ENCODE measurements at places on chromosomes 4 and X.

- no peak for DNase-seq
Measured at GRCh38 chrX:15977644-15978043, 123.0 kb upstream of the AP1S2 start.

GRCh38 chr4:172787111-172787510 lies 381.5 kb upstream of the GALNT7 start:
- DNase-seq = no peak

GRCh38 chrX:20433388-20433775 lies 166.7 kb upstream of the RPS6KA3 start:
- DNase-seq = no peak

DNA sequence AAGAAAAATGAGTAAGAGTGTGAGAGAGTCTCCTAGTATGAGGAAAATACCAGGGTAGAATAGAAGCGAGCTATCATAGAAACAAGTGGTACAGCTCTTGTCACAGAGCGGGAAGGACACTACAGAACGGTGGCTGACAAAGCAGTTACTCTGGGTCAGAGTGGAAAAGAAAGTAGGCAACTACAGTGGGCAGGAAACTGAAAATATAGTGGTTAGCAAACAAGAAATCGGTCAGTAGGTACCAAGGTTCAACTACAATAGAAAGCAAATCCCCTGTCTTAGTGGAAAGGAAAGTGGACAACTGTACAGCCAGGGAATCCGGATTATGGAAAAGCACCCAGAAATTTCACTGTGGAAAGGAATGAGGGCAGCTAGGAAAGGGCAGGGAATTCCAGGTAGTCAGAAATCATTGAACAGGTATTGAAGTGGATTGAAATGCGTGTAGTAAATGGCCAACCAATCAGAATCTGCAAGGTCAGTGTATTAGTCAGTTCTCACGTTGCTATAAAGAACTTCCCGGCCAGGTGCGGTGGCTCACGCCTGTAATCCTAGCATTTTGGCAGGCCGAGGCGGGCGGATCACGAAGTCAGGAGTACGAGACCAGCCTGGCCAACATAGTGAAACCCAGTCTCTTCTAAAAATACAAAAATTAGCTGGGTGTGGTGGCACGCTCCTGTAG lies 219.6 kb upstream of the DIAPH2 start:
- DNase-seq = no peak

DNA sequence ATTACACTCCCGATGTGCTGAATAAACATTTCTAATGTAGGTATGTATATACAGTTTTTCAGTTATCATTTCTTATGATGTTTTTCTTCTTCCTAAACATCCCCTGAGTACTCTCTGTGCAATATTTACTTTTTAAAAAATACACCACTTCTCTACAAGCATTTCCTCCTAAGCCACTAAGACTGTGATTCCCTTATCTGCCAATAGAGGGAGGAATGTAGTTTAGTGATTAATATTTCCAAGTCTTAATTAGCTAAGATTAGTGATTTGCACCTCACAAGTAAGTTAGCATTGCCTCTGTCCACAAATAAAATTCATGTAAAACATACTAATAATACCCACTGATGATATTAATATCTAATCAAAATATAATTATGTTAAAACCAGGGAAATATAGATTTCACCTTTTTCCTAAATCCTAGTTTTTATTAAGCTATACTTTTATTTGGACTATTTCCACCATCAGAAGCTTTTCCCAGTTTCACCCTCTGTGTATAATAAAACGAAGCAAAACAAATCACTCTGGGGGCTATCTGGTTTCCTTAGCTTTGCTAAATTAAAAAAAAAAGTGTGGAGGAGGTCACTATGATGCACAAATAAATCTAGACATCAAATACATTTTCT lies 909.1 kb downstream of the FAT4 start:
- DNase-seq = peak; percentile 34

DNA sequence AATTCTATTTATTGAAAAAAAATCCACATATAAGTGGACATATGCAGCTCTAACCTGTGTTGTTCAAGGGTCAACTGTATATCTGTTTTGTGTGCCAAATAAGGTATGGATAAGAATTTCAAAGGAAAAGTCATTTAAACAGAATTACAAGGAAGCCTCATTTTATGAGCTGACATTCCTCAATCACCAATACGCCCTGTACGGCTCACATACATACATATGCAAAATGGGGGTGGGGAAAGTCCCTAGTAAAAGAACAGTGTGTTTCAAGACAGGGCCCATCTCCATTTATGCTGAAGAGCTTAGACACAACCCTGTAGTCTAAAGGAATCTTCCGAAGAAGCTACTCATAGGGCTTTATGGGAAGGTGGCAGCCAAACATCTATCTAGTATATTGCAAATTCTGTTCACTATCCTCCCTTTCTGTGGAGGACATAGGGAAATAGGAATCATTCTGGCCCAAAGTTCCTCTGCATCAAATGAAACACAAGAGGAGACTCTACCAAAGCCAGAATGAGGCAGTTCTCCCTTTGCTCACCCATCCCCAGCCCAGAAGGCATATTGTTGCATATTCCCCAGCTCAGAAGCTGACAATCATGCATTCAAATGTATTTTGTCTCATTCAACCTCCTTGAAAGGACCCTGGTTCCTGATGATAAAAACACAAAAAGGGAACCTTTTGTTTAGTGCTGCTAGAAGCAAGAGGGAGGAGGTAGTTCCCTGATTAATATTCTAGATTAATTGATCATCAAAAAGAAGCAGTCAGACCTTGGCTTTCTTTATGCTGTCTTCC lies 13.7 kb upstream of the ZBTB33 start:
- no peak for DNase-seq

DNA sequence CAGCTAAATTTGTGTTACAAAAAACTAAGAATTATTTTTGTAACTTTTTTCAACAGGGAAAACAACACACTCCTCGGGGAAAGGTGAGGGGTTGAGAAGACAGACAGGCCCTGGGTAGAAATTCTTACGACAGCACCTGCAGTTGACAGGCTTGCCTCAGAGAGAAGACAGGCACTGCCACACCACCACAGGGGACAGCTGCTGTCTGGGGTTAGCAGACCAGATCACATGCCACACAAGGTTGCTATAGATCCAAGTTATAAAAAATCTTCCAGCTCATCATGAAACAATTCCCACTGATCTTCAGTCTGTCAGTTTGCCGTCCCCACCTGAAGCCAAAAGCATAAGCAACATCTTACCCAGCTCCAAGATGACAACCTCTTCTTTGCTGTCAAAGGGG lies 143.2 kb upstream of the ZCCHC13 start:
- DNase-seq = no peak

DNA sequence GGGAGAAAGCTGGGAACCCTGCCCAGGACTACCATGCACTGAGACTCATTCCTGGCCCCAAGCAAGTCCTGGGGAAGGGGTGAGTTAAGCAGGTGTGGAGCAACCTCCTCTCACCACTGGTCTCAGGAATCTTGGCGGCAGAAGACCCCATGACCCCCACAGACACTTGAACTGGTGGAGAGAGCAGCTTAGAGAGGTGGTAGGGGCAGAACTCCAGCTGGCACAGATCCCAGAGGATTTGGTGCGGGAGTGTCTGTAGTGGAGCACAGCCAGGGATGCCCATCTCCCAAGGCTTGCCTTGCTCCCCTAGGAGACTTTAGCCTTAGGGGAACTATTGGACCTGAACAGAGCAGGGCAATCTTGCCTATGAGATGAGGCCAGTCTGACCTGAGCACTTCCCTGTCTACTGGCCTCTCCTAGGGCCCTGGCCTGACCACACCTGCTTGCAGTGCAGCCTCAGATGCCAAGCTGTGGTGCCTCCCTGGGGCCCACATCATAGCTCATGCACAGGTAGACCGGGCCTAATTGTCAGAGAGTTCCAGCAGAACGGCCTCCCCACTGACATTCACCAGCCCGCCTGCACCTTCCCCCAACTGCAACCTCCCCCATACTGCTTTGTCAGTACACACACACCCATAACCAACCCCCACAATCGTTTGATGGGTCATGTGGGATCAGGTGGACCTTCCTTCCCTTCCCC lies 78.0 kb downstream of the NAA11 start:
- DNase-seq = no peak

GRCh38 chr4:61556277-61556676 lies 356.2 kb downstream of the ADGRL3 start:
- no peak for DNase-seq

- DNase-seq = no peak
Measured at GRCh38 chr4:33722254-33722653, 2522.1 kb downstream of the ARAP2 start.

- no peak for DNase-seq
Measured at GRCh38 chrX:7100022-7100421, 47.5 kb upstream of the STS start.

DNA sequence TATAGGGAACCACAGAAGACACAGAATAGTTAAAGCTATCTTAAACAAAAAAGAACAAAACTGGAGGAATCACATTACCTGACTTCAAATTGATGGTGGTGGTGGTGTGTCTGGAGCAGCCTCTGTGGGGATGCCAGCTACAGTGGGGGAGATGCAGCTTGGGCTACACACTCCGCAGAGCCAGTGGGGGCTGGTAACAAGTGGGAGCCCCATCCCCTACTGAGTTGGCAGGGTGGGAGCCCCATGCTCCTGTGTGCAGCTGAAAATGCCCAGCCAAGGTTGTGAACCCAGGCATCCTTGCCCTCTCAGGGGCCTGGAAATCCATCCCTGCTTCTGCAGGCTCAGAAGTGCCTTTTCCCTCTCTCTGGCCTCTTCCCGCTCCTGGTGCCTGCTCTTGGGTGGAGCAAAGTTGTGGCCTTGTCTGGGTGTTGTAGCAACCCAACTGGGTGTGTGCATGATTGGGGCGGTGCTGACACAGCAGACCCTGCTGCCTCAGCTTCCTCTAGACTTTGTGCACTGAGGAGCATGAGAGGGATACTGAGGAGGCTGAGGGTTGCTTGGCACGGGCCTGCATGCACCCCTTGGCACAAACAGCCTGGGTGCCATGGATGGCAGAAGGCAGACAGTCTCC lies 38.9 kb downstream of the SH3BGRL start:
- no peak for DNase-seq

DNA sequence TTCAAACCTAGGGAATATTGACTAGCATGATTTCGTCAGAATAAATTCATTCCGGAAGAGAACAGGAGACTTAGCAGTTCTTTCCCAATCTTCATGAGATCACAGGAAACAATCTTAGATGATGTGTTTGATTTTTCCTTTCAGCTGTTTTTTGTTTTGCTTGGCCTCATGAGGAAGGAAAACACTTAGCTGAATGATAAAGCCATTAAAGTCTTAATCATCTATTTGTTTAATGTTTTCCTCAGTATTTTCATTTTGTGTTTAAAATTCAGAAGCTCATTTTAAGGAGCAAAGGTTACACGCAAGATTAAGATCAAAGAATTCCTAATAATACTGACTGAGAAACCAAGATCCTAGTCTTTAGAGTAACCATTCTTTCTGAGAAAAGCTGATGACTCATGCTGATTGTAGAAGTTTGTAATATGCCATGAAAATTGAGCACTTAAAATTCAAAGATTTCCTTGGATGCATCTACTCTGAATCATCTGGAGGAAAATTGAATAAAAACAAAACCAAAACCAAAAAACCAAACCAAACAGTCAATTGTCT lies 15.4 kb upstream of the TBC1D19 start:
- no peak for DNase-seq

- DNase-seq = no peak
Measured at GRCh38 chrX:9871701-9872268, 85.6 kb downstream of the SHROOM2 start.

DNA sequence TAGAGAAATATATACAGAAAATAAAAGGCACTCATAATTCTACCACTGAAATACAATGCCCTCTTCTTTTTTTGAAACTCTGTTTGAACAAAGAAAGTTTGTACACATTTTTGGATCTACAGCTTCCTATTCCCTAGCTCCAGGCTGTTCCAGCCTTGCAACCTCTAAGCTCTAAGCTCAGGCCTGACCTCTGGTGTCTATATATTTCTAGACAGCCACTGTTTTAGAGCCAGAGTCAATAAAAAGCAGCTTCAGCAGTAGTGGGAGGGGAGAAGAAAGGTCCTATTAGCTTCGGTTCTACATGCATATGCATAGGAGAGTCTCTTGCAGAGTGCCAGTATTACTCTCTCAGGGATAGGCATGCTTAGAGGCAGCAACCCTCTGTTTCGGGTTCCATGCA lies 39.7 kb downstream of the CLDN2 start:
- no peak for DNase-seq

DNA sequence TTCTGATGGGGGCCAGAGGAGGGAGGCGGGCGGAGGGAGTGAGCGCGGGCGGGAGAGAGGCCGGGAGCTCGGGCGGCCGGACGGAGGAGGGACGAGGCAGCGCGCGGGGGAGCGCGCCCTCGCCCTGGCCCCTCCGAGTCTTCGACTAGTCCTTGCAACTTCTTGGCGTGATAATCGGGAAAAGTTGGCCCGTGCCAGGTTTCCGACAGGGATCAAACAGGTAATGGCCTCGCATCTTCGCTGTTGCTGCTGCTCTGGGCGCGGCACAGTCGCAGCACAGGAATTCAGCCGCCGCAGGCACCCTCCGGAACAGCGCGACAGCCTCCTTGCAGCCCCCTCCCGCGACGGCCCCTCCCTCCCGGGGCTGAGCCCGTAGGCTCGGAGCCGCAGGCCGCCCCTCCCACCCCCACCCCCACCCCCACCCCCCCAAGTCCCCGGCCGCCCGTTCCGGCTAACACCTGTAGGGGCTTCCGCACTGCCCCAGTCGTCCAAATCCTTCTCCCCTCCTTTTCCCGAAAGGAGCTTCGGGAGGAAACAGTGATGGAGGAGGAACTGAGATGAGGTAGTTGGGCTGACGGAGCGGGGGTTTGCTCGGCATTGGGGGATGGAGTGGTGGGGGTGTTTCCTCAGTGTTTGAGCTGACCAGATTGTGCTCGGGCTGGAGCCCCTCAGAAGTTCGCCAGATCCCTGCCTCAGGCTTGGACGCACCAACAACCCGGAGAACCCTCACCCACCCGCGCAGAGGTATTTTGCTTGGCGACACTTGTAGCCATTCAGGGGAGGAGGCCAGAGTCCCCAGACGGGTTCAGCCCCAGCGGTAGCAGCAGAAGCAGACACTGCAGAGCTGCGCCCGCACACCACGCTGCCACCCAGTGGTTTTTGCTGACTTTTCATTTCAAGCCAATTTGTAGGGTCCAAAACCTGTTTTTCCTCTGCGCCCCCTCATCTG lies at the start of gene FGF13:
FGF13 (minus strand) TSS at position 319 of the 949 bp plus-strand sequence. CDS start 714 bp downstream, outside the sequence.
- peak; percentile 24 for DNase-seq
